ENCODE measurements at places on chromosomes 13 and 19.
A peak's percentile ranks its signal among the peaks of the same experiment; 100 is the strongest.

DNA sequence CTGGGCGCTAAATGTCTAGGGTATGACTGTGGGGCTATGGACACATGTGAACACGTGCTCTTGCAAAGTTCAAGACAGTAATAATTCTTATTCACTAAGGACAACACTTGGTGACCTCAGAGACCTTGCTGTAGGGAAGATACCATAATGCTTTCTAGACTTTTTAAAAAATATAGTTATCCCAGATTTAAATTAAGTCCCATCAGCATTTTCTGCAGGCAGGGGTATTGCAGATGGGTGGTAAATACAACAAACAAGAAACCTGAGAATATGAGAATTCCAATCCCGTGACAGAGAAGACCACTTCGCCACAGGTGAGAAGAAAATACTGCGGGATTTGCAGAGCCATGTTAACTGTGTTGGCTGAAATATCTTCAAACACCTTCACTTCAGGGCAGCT lies 65.2 kb downstream of the SLC15A1 start:
- no peak for DNase-seq

DNA sequence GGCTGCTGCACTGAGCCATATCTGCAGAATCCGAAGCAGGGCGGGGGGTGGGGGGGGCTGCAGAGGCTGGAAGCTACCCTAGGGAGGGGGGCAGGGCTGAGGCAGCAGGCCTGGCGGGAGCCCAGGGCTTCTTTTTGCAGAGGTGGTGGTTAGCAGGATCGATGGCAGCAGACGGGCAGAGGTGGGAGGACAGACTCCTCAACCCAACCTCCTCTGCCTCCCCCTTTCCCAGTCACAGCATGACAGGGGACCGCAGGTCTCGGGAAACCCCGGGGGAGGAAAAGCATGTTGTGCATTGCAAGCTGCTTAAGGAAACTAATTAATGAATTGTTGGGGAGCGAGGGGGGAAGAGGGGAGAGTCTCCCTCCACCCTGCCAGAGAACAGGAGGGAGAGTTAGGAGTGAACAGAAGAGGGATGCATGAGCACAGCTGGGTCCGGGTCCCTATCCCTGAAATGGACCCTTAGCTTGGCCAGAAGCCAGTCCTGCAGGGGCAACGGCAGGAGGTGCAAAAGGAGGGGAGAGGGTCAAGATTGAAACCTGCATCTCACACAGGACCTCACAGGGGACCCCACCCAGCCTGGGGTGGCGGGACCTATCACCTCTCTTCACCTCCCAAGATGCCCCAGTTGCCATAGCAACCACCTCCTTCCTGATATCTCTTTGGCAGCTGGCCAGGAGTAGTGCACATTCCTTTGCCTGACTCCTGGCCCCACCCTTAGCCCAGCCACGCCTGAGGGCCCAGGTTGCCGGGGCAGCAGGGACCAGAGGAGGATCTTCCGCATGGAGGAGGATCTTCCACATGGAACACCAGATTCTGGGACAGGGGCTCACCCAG lies 1.8 kb downstream of the FXYD7 start:
- DNase-seq: no peak

DNA sequence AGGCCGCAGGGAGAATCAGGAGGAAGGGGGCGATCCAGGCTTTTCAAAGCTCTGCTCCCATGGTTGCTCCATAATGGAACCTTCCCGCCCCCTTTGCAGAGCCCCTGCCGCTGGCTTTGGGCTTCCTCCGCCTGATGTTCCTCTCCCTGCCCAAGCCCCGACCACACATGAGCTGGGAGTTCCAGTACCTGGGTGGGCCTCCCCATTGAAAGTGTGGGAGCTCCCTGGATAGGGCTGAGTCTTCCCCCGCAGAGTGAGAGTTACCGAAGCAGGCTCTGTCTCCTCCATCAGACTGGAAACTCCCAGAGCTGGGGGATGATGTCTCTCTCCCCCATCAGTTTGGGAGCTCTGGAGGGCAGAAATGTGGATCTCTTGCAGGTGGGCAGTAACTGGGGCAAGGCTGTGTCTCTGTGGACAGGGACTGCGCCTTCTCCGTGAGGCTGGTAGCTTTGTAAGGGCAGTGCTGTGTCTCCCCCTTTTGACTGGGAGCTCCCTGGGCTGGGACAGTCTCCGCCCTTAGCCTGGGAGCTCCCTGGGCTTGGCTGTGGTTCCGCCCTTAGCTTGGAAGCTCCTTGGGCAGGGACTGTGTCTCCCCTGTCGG lies 722 bp downstream of the DCAF15 start:
- peak; percentile 33 for DNase-seq

GRCh38 chr19:50790396-50790795 lies at the start of gene ACP4:
Gene ACP4 (plus strand): TSS chr19:50790415. CDS start chr19:50790415, 0 bp downstream.
- DNase-seq: no peak

DNA sequence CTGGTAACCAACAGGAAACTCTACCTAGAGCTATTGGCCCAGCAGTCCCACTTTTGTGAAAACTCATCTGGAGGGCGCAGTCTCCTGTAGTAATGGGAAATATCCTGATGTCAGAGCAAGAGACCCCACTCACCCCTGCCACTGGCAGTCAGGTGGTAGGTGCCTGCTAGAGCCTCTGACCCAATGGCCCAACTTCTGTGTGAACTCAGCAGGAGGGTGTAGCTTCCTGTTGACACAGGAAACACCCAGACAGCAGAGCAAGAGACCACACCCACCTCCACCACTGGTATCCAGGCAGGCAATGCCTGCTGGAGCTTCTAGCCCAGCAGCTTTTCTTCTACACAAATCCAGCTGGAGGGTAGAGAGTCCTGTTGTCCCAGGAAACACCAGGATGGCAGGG lies 1176.8 kb upstream of the PRR20A start:
- DNase-seq: no peak

- no peak for DNase-seq
These were observed 21.1 kb upstream of the FBXO27 start for GRCh38 chr19:39053276-39054090.

- DNase-seq: peak; percentile 80
These were observed at the start of gene PTPRS for GRCh38 chr19:5340637-5341447. Gene PTPRS (minus strand): TSS chr19:5340812. CDS start chr19:5286140, 54,672 bp downstream.

DNA sequence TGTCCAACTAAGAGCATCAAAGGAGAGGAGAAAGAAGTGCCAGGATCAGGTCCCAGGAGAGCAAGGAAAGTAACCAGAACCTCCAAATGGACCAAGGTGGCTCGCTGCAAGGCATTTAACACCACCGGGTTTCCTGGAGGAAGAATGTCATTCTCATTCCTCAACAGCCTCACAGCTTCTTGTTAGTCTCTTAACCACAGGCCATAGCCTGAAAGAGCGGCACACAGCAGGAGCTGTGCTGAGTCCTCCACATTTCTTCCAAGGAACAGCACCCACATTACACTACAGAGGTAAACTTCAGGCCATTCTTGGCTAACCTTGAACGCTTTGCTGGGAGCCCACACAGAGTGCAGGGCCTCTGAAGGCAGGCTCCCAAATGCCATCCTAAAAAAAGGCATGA lies 23.6 kb downstream of the DOCK9 start:
- no peak for DNase-seq

DNA sequence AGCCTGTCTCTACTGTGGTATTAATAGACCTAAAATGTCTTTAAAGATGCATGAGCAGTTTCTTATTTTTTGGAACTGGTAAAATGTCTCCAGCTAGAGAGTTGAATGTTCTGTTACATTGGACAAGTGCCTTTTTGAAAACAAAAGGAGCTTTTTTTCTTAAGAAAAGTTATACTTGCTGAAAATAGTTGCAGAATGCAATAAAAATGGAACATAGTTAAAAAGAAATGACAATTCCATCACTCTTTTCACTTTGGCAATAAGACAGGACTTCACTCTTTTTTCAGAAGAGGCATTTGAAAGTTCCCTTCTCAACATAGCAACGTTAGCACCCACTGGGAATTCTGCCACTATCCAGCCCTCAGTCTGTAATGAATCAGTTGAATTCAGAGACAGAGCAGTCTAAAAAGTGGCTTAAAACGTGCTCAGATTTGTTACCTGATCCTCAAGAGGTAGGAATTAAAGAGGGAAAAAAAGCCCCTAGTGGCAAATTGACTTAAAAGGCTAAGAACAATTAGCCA lies 10.1 kb downstream of the RGCC start:
- DNase-seq: no peak

DNA sequence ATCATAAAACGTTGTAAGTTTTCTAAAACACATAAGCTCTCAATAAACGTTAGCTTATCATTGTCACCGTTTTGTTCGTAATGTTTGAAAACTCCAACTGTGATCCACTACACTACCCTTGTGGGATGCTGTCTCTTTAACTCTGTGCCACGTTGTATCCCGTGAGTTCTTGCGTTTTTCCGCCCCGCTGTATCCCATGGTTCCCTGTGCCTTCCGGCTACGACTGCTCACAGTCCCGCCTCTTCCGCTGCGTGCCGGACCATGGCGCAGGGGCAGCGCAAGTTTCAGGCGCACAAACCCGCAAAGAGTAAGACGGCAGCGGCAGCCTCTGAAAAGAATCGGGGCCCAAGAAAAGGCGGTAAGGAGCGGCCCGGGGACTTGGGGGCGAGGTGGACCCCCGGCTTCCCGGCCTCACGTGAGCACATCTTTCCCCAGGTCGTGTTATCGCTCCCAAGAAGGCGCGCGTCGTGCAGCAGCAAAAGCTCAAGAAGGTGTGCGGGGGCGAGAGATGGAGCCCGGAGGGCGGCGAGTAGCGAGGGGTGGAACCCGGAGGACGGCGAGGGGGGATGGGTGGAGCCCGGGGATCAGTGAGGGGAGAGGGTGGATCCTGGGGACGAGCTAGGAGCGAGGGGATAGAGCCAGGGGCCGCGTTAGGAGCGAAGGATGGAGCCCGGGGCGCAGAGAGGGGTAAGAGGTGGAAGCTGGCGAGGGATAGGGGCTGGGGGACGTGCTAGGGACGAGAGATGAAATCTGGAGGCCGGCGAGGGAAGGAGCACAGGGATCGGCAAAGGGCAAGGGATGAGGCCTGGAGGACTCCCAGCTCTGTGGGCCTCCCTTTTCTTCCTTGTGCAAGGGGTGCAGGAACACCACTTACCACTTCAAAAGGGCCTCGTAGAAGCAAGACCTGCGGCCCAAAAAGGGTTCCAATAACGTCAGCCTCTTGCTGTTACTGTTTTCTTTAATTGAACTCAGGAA lies at the start of gene C19orf53:
C19orf53 (plus strand) TSS at position 240 of the 975 bp plus-strand sequence; CDS start at position 262, 22 bp downstream.
- DNase-seq: peak; percentile 90

All from stimulated activated CD8-positive, alpha-beta memory T cell treated with anti-CD3 and anti-CD28 coated beads, Interleukin-4, amount 100 ng/mL, for 48 hours (primary cell).